ENCODE measurements at places on chromosomes 12 and 14.

- DNase-seq, result no peak
Observed at GRCh38 chr14:51844081-51844881, 16.1 kb upstream of the GNG2 start.

DNA sequence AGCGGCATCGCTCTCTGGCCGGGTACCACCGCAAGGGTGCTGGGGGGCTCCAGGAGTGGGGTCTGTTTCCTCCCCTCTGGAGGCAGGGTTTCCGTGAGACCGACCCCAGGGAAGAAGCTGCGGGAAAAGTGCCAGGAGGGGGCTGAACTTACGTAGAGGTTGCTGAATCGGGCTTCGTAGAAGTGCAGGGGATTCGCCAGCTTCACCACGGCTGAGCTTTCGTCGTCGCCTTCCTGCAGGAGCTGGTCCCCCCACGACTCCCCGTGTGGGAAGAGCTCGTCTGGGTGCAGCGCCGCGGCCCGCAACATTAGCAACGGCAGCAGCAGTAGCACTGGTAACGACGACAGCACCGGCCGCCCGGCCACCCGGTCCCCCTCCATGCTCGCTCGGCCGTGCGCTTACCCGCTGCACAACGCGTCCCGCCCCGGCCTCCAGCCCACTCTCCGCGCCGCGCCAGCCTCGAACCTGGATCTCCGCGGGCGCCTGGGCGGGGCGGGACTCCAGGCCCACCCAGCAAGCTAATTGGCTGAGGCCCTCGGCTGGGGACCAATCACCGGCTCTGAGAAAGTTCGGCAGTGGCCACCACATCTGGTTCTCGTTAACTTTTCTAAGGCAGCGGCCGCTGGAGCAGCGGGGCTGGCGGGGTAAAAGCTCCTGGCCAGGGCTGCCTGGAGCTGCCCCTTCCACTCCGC is at the start of gene NID2:
Gene NID2 (minus strand): TSS at position 445 of the 692 bp plus-strand sequence. CDS start 65 bp downstream, at position 380.
- peak; percentile 8 for DNase-seq

- no peak for DNase-seq
Observed at GRCh38 chr12:33529810-33530209, 90.2 kb upstream of the SYT10 start.

GRCh38 chr12:80777587-80777986 is 60.9 kb downstream of the MYF5 start:
- no peak for DNase-seq

DNA sequence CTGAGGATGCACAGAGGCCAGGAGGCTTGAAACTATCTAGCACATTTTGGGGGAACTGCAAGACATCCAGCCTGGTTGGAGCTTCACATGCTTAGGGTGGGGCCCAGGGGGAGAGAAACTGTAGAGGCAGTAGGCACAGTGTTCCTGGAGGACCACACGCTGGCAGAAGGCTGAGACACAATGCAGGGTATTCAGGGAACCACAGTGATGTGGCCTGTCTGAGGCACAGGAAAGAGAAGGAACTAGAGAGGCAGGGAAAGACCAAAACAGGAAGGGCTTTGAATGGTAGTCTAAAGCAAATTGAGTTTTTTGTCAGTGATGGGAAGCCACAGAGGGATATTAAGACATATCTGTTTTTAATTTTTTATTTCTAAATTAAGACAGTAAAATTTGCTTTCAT is 100.2 kb upstream of the PRICKLE1 start:
- DNase-seq, result no peak

DNA sequence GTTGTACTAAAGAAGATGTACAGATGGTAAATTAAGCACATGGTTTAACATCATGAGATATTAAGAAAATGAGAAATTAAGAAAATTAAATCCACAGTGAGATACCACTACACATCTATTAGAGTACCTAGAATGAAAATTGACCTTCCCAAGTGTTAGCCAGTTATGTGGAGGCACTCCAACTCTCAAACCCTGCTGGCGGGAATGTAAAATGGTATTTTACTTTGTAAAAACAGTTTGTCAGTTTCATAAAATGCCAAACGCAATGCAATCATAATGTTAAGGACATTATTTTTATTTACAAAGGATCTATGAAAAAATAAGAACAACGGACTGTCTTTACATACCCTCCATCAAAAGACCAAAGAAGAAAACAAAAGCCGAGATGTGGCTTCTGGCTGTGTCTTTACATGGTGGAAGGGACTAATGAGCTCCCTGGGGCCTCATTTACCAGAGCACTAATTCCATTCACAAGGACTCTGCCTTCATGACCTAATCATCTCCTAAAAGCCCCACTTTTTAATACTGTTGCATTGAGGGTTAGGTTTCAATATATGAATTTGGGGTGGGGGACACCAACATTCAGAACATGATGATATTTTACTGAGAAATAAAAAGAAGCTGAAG is 1178.7 kb downstream of the AACS start:
- no peak for DNase-seq

GRCh38 chr12:132237772-132238487 is 91.5 kb downstream of the GALNT9 start:
- no peak for DNase-seq

DNA sequence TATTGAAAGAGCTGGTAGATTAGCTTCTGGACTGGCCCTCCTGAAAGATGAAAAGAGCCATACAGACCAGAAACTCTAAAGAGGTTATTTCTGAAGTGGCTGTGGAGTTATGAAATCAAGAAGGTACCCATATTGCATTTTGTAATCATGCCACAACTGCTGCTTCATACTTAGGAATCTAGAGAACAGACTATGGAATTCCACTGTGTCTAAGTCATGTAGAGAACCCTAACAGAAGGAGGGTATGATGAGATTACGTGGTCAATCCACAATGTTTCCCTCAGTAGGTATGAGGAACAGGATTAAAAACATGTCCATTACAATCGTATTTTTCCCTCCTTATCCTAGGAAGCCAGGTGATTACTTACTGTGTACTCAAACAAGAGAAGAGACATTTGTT is 708.8 kb downstream of the RERGL start:
- DNase-seq, result no peak
